ENCODE measurements at places on chromosomes 7 and 10.

DNA sequence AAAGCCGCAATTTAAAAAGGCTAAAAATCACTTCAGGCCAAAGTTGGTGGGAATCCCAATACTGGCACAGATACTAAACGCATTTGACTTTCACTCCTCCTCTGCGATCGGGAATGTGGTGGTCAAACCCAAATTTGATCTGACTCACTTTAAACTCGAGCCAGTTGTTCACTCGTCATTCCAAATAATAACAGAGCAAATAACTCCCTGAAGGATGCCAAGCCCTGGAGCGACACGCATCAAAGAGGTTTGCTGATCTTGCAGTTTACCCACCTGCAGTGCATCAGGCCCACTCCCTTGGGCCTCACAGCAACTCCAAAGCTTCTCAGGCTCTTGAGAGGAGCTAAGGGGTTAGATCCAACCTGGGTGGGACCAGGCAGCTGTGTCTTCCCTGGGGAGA is 12.2 kb downstream of the PTN start:
- no peak for DNase-seq

DNA sequence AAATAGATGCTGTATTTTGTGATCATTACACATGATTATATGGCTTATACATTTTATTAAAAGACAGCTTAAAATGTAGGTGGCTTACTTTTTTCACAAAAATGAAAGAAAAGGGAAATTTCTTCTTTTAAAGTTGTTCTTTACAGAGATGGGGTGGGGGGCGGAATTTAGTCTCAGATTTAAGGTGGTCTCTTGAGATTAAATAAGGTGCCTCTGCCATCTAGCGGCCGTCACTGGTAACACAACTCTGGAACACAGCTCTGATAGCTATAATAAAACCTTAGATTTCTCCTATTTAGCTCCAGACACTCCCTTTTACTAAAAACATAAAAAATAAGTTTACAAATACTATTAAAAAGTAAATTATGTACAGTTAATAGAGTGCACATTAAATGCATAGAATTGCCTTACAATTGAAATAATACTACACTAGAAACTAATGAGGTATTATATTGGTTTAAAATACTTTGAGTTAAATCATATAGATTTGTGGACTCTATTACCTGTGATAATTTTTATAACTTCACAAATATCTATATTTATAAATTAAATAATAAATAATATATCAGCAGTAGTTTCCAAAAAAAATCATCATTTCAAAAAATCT is 210.9 kb downstream of the DGKB start:
- DNase-seq, result no peak

GRCh38 chr10:34633374-34633773 is 181.7 kb downstream of the PARD3 start:
- no peak for DNase-seq

DNA sequence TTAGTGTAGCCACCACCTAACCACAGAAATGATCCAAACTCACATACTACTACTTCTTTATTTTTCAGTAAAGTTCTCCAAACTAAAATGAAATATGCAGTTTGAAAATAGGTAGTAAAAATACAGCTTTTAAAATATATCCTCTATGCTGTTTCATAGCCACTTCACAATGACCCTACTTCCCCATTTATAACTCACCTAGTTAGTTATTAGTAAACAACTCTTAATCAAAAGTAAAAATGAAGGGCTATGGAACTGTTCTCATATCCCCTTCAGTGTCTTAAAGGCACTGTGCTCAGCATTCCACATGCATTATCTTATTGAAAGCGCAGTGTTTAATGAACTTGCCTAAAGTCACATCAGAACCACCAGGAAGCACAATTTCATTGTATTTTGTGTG is 43.5 kb downstream of the KMT2C start:
- DNase-seq, result no peak

DNA sequence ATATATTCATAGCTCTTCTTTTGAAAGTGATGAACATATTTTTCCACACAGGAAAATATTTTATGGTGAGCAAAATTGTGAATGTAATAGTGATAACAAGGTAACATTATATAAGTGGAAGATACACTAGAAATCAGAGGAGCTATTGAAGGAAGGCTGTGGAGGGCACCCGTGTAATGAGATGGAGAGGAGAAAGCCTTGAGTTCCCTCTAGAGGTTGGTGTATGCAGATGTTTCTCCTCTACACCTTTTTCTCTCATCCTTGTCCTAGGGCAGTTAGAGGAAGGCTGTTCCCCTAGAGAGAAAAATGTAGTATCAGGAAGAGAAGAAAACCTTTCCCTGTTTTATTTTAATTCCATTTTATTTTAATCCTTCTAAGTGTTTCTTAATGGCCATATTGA is 54.6 kb upstream of the NRG3 start:
- DNase-seq, result no peak

DNA sequence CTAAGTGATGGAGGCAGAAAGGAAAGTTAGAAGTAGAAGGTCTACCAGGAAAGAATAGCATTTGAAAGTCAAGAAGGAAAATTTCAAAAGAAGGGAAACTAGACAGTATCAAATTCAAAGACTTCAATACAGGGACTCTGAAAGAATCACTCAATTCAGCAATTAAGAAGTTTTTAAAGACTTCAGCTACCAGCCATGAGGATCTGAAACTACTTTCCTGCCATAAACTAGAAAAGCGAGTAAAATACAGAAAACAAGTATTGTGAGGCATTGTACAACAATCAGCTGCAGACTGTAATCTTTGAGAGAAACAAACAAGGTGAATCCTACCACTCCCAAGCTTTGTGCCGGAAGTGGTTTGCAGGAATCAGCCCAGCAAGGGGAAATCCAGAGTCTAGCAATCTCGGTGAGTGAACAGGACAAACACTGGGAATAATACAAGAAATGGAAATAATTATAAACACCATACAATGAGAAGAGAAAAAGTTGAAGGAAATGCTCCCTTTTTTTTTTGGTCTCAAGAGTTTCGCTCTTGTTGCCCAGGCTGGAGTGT is 62.4 kb downstream of the ARHGAP12 start:
- DNase-seq, result no peak

- DNase-seq, result no peak
Observed at GRCh38 chr7:92831716-92832533, 4.4 kb downstream of the CDK6 start.

GRCh38 chr10:122273966-122274545 is 3.0 kb downstream of the BTBD16 start:
- DNase-seq, result no peak

GRCh38 chr7:110373416-110373815 is 717.5 kb upstream of the LRRN3 start:
- DNase-seq, result no peak

DNA sequence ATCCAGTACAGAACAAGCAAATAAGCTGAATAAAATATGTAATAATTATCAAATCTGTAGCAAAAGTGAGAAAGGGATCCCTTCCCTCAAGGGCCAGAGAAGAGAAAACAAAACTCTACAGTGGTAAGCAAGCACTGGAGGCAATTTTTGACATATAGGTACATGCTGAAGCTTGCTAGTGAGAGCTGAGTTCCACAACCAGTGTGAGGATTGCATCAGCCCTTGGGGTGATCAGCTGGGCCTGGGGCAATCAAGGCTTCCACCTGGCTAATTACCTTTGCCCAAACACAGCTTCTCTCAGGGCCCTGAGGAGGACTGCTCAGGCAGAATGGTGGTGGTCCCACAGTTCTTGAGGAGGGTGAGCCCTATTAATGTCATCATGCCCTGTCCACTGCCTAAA is 134.4 kb upstream of the DLX6 start:
- DNase-seq, result no peak

- no peak for DNase-seq
Observed at GRCh38 chr10:129332476-129332875, 134.6 kb upstream of the MGMT start.

DNA sequence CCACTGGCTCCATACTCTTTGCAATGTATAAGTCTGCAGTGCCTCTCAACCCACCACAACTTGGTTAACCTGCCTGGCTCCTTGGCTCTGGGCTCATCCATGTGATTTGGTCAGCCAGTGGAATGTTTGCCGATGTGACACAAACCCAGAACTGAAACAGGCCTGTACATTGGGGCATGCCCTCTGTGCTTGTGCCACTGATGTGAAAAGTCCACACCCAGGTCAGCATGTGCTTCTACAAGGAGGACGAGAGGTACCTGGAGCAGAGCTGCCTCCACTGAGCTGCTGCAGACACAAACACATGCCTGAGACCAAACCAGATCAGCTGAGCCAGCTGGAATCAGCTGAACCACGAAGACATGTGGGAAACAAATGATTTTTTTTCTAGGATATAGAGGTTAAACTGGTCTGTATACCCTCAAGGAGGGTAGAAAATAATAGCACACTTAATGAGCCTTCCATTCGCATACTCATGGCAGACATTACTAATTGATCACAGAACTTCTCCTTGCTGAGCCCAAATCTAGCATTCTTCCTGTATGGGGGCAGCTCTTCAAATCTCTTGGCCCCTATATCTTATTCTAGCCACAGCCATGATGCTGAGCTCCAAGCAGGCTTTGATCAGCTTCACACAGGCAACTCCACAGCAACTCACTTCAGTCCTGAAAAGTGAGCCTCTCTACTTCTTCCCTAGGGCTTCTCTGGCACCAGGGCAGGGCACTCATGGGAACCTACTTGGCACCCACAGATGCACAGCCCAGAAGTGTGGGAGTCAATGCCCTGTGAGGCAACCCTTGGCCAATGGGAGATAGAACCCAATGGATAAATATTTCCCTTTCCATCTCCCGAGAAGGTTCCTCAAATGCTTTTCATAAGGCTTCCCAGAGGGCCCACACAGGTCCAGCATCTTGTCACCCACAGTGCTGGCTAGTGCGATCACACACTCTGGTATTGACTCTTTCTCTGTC is 18.6 kb downstream of the PYROXD2 start:
- no peak for DNase-seq

DNA sequence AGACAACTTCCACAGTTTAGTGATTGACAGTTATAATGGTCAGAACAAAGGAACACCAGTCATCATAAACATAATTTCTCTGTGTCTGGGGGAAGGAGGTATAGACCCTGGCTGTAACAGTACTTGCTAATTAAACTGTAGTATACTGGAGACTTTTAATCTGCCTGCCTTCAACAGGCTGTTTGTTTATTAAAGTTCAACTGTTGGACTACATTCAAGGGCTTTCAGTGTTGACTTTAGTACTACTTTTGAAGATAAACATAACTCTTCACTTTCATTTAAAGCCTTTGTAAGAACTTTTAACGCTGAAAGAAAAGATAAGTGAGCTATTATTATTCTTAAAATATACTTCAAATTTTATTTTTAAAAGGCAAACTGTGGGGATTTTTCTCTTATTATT is 15.5 kb upstream of the PTTG1IP2 start:
- DNase-seq, result no peak

- no peak for DNase-seq
Observed at GRCh38 chr7:43302211-43302711, 189.8 kb downstream of the HECW1 start.

DNA sequence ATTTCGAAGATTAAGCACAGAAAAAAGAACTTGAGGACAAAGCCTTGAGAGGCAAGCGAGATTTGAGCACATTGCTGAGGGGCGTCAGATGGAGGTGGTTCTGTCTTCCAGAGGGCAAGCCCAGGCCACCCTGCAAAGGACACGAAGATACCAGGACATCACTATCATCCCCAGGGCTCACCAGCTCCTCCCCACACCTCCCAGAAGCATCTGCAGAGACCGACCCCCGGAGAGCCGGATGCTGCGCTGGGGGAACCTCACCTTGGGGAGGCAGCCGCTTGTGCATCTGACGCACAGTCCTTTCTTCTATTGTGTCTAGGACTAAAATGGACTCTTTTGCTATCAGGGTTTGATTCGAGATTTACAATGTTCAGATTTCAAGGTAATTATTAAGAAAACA is 259.7 kb downstream of the DNAJB6 start:
- no peak for DNase-seq

DNA sequence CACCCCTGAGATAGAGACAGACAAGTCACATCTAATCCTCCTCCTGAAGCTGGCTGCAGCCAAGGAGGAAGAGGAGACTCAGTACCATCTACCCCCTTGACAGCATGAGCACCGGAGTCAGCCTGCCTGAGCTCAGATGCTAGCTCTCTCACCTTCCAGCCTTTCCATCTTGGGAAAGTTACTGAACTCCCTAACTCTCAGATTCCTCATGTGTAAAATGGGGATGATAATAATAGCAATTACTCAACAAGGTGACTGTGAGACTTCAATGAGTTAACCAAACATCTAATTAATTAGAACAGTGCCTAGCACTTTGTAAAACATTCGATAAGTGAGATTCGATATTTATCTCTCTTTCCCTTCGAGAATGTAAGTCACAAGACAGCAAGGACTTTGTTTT is 6.4 kb downstream of the KDM7A start:
- no peak for DNase-seq

- no peak for DNase-seq
Observed at GRCh38 chr7:123966936-123967335, 41.9 kb downstream of the SPAM1 start.

DNA sequence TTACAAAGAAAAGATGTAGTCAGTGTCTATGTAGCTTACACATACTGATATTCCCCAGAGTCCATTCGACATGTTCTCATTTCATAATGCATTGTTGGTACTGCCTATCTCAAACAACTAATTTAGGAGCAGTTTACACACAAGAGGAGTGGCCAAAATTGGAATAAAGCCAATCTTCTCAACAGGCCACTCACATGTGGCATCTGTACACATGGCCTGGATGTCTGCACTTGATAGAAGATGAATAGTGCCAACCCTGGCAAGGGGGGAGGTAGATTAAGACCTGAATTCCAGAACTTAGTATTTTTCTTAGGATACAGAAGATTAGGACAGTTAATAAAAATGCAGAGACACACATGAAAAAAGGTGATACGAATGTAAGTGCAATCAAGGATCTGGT is 125.3 kb upstream of the STARD3NL start:
- no peak for DNase-seq

Measured in NCI-H1048 (cell line).